ENCODE measurements at places on chromosomes 2 and 18.

- peak; percentile 68 for DNase-seq
Observed at GRCh38 chr2:222707689-222708273, 36.3 kb downstream of the MOGAT1 start.

DNA sequence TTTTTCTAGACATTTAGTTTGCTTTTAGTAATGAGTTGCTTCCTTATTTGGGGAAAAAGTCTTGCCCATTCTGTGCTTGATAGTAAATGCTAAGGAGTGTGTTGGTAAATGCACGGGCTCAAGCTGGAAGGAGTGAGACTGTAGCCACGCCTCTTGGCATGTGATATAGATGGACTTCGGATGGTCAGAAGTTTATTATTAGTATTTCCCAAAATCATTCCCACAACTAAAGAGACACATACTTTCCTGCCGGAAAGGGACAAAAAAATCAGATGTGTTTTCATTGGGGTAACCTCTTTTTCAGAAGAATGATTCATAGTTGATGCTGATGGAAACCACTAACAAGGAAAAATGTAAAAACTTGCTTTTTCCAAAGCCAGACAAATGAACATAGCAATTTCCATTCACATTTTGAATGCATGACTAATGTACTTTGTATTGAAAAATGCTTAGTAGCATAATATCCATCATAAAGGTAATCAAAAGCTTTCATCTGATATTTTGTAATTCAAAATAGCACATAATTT, 133.2 kb downstream of the ZNF532 start:
- DNase-seq, result peak; percentile 59

DNA sequence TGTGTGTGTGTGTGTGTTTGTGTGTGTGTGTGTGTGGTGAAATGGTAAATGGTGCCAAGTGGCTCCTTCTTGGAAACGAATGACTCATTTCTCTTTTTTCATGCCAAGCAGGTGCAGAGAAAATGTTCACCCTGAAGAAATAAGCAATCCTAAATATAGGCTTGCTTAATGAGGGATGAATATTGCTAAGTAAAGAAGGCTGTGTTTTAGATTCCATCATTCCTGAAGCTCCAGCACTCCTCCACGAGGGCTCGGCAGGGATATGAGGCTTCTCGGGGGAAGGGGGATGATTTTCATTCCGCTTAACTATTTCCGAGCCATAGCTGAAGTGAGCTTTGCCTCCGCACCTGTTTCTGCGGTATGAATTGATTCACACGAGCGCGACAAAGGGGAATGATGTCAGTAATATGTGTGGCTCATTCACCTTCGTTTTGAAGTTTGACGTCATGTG, 72.9 kb downstream of the TSN start:
- peak; percentile 8 for DNase-seq

- DNase-seq, result peak; percentile 21
Observed at GRCh38 chr18:70046796-70047195, 99.1 kb upstream of the CD226 start.

GRCh38 chr2:236063994-236064393, 104.2 kb downstream of the GBX2 start:
- no peak for DNase-seq

DNA sequence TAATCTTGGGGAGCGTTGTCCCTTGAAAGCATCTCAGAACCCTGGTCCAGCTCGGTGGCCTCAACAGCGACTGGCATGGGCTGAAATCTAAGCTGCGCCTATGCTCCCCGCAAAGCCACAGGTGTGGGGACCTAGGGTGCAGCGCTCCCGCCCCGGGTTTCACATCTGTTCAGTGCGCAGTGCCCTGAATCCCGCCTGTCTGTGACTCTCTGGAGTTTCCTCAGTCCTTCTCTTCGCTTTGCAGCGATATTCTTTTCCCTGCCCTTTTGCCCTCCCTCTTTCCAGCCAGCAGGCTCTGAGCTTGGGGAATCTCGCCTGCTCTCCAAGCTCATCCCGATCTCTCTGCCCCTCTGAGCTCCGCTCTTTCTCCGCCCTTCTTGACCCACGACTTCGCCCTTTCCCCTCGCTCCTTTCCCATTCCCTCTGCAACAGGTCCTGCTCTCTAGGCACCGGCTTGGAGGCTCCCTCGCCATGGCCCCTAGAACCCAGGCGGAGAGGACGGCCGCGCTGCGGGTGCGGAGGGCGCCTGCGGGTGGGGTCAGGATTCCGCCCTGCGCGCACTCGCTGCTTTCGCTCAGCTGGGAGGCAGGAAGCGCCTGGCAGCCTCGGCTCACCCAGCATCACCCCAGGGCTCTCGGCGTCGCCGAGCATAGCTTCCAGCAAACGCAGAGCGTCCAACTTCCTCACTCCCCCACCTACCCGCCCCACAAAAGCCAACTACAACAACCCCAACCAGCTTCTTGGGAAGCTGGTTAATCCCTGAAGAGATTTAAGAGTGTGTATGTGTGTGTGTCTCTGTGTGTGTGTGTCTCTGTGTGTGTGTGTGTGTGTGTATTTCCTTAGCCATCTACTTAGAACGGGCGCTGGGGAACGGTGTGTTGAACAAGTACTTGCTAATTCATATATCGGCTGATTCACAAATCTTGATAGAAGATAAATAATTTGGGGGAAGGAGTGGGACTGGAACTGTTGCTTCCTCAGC, 1.1 kb downstream of the GRP start:
- peak; percentile 18 for DNase-seq

- no peak for DNase-seq
Observed at GRCh38 chr2:2703762-2704427, 372.8 kb upstream of the MYT1L start.

DNA sequence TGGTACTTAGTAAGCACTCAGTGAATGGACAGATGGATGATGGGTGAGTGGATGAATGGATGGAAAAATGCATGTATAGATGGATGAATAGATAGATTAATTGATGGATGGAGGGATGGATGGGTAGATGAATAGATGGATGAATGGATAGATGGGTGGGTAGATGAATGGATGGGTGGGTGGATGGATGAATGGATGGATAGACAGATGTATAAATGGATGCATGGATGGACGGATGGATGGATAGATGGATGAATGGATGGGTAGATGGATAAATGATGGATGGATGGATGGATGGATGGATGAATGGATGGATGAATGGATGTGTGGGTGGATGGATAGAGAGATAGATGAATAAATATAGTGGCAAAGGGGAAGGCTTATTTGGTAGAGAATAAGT, 83.6 kb downstream of the ACOXL start:
- no peak for DNase-seq

DNA sequence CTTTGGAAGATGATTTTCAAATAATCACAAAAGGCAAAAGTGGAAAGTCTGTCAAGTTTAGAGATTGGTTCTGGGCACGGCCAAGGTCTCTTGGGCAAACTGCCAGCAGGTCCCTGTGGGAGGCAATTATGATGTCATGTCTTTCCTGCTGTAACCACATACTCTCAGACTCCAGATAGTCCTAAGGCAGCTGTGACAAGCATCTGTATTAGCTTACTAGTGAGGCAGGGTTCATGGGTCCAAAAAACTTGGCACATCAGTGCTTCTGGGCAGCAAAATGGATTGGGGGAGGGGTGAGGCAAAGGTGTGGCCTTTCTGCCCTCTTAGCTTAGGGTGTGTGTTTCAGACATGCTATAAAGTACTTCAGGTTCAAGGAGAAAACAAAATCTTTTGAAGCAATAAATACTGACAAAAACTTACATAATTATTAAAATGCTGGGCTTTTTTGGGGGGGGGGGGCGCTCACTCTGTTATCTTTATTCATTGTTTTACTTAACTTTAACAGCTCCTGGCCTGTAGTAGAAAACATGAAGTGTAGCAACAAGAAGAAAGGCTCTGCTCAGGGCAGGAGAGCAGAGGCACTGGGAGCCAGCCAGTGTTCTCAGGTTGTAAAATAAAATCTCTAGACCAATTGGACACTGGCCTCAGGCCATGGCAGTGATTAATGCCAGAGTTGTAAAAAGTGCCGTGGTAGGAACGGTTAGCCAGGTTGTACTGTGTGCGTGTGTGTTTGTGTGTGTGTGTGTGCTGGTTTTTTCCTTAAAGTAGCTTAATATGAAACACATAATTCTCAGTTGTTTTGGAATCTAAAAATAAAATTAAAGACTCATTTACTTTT, 14.3 kb upstream of the TANC1 start:
- peak; percentile 65 for DNase-seq

GRCh38 chr2:123651151-123651550, 373.9 kb upstream of the CNTNAP5 start:
- no peak for DNase-seq

- peak; percentile 53 for DNase-seq
Observed at GRCh38 chr2:174051741-174052583, 86.8 kb upstream of the SP3 start.

- DNase-seq, result no peak
Observed at GRCh38 chr18:33676593-33676992, 98.6 kb downstream of the ASXL3 start.

- no peak for DNase-seq
Observed at GRCh38 chr2:4354164-4354563, 650.8 kb downstream of the DCDC2C start.

- DNase-seq, result peak; percentile 31
Observed at GRCh38 chr2:128317181-128317898, 1.3 kb downstream of the HS6ST1 start.

- no peak for DNase-seq
Observed at GRCh38 chr2:181632733-181633401, 24.0 kb downstream of the CERKL start.

- DNase-seq, result peak; percentile 79
Observed at GRCh38 chr2:234682492-234683228, 185.8 kb upstream of the ARL4C start.

- no peak for DNase-seq
Observed at GRCh38 chr2:121263996-121264715, 20.8 kb downstream of the TFCP2L1 start.

DNA sequence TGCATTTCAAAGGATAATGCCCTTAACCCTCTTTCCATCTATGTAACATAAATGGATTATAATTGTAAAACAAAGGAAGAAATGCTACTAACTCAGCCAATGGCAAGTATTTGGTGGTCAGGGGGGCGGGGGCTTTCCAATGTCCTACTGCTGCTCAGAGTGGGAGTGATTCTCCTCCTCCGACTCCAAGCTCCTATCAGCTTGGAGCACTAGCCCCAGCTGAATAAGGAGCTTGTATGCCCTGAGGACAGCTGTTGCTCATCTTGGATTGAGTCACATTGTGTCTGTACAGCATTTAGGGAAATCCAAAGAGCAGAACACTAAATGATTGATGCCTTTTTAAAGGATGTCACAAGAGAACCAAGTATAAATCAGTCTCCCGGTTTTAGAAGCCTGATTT, 105.6 kb upstream of the ZNF521 start:
- DNase-seq, result peak; percentile 50

DNA sequence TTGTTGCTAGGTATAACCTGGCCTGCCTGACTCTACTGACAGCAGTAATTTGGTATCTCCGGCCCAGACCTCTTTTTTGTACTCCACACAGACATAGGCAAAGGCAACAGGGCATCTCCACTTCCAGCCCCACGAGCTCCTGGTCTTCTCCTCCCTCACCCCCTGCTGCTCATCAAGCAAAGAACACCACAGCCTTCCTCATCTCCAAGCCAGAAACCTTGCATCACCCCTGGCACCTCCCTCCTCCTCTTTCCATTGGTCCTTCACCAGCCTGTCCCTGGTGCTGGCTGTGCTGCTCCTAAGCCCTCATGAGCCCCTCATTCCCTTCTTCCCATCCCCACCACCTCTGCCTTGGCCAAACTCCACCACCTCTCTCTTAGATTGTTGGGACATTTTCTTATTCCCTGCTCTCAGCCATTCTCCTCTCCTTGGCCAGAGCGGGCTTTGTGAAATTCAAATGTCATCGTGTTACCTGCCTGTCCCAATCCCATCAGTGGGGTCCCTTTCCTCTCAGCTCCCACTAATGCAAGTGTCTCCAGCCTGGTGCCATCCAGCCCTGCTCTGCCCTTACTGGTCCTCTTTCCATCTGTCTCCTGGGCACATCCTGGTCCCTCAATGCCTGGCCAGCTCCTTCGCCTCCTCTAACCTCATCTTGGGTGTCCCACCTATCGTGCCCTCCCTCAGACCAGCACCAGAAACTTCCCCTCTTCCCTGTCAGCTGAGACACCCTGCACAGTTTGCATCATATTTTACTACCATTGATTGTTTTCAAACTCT, 77.4 kb downstream of the INHBB start:
- no peak for DNase-seq

GRCh38 chr2:112839407-112840067, 3.0 kb upstream of the IL1B start:
- no peak for DNase-seq

DNA sequence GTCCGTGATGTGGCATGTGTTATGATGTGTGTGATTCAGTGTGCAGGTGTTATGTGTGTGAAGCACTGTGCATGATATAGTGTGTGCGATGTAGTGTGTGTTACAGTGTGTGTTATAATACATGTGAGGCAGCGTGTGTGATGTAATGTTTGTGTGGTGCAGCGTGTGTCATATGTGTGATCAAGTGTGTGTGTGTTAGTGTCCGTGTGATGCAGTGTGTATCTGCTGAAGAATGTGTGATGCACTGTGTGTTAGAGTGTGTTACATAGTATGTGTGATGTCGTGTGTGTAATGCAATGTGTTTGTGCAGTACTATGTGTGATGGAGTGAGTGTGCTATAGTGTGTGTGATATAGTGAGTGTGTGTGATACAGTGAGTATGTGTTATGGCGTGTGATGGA, 182.8 kb upstream of the SOX11 start:
- no peak for DNase-seq

- DNase-seq, result no peak
Observed at GRCh38 chr2:44620189-44620990, 258.6 kb downstream of the CAMKMT start.

GRCh38 chr2:159891917-159892730, 94.1 kb upstream of the CD302 start:
- peak; percentile 70 for DNase-seq

GRCh38 chr2:231169488-231169887, 28.9 kb upstream of the ARMC9 start:
- DNase-seq, result no peak

DNA sequence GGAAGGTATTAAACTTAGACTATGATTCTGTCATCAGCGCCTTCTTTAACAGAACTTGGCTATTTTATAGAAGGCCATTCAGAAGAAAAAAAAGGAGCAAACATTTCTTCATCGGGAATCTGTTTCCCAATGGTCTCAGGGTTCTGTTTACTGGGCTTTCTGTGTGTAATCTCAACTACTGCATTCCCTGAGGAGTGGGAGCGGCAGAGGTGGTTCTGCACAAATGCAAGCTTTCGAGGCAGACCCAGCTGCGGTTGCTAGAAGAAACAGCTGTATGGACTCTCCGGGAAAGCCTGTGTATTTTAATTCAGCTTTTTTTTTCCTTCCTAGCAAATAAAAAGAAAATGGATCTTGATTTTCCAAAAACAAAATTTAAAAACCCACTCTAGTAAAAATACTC, 250.7 kb downstream of the NAPG start:
- no peak for DNase-seq

Measured in mammary epithelial cell (primary cell).